Chondrocyte (in vitro differentiated cells): ENCODE measurements at places on chromosomes 3 and 15.

DNA sequence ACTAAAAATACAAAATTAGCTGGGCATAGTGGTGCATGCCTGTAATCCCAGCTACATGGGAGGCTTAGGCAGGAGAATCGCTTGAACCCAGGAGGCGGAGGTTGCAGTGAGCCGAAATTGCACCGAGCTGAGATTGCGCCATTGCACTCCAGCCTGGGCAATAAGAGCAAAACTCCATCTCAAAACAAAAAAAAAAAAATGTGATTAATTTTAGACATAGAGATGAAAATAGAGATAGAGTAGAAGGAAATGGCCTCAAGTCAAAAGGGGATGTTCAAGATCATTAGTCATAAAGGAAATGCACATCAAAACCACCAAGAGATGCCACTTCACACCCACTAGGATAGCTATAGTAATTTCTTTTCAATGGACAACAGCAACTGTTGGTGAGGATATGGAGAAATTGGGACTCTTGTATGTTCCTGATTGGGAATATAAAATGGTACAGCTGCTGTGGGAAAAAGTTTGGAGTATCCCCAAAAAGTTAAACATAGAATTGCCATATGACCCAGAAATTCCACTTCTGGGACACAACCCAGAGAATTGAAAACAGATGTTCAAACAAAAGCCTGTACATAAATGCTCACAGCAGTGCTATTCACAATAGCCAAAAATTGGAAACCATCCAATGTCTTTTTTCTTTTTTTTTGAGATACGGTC is 55.4 kb downstream of the ABHD2 start:
- DNase-seq, result no peak

DNA sequence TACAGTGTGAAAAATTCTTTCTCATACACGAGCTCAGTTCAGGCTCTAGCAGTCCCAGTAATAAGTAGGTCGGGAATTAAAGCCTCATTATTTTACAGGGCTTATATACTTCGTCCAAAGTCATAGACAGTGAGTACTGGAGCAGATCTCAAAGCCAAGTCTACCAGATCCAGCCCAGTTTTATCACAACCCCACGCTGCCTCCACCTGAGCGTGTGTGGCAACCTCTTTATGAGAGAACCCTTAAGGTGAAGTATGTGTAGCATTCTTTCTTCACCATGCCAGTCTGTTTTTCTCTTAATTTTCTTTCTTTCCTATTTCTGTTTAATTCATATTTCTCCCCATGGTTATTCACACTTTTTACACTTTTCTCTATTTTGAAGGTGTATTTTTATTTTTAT is 574.6 kb upstream of the ARPP21 start:
- no peak for DNase-seq

DNA sequence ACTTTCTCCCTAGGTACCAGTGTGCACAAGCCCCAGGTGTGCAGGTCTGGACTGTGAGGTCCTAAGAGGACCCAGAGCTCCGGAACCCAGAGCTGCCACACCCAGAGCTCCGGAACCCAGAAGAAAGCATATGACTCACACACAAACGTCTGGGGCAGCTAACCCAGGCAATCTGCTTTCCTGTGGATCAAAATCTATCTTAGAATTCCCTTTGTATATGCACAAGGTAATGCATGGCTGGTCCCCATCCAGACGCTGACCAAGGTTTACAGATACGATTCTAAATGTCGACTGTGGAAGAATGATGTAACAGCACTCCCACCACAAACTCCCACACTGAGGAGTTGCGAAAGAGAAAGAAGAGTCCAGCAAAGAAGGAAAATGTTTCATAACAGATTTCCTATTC is 15.7 kb downstream of the KCNMB2 start:
- no peak for DNase-seq

DNA sequence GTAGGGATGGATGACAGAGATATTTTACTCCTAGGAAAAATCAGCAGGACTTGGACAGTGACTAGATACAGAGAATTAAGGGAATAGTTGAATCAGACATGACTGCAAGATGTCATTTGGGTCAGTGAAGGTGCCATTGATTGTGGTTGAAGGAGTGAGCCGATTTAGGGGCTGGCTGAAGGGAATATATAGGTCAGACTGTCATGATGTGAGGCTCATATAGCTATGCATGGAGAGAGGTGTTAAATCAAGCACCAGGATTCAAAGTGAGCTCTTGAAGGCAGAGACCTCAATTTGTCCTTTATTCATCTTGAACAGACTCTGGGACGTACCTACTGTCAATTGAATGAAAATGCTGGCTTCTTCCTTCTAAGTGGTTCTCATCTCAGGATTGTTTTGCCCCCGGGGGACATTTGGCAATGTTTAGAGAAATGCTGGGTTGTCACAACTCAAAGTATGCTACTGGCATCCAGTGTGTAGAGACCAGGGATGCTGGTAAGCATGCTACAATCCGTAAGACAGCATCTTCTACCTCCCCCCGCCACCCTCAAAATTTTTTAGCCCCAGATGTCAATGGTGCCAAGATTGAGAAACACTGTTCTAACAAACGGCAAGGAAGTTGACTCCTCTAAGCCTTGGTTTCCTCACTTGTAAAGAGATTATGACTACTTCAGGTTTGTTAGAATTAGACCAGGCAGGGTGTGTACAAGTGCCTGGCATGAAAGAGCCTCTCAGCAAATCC is 7.8 kb downstream of the ATP2C1 start:
- no peak for DNase-seq

- DNase-seq, result no peak
Measured at GRCh38 chr3:47416041-47416440, 35.2 kb downstream of the PTPN23 start.

DNA sequence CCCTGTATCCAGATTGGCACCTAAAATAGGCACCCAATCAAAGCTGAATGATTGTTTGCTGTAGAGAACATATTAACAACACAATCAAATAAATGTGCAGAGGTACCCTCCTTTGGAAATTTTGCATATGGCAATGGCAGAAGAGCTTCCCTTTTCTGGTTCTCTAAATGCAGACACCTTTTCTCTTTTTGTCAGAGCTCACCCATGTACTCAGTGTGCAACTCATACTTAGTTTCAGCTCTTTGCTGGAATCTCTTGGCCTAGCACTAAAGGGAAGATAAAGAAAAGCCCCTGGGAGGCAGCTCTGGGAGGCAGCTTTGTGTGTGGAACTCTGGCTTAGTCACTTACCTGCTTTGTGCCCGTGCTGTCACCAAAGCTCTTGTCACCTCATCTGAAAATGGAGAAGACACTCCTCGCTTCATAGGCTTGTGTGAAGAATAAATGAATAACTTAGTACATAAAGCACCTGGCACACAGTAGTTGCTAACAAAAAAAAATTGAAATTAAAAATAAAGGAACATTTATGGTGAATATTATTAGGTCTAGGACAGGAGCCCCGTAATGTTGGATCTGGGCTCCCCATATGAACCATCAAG is 28.8 kb downstream of the ST6GAL1 start:
- no peak for DNase-seq

- no peak for DNase-seq
Measured at GRCh38 chr15:83943849-83944404, 290.0 kb downstream of the ADAMTSL3 start.

- no peak for DNase-seq
Measured at GRCh38 chr15:88644741-88645140, 5.9 kb downstream of the ISG20 start.

DNA sequence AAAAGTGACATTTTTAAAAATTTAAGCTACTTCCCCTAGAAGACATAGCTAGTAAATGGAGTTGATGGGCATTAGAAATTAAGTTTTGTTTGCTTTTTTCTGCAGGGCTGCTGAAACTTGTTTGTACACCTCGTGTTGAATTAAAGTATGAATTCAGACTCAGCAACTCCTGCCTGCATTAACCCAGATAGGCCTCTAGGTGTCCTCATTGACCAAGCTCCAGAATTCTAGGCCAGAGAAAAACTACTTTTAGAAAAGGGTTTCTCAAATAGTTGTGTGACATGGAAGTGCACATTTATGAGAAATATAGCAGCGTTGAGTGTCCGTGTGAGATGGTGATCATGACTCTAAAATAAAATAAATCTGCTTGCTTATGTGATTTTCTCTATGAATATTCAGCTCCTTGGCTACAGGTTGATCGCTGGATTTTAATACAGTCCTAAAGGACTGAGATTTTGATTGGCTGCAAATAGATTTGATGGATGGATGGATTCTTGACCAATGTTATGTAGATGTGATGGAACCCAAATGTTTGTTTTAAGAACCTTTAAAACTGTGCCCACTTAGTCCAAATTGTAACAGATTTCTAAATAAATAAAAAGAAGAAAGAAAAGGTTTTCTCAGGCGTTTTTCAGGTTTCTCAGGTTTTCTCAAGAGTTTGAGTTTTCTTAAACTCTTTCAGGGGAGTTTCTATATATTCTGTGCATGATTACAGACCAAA is 39.4 kb upstream of the LMOD3 start:
- no peak for DNase-seq

GRCh38 chr15:73889053-73889761 is 15.8 kb downstream of the TBC1D21 start:
- DNase-seq, result no peak

GRCh38 chr3:64133987-64134386 is 91.3 kb downstream of the PRICKLE2 start:
- no peak for DNase-seq

DNA sequence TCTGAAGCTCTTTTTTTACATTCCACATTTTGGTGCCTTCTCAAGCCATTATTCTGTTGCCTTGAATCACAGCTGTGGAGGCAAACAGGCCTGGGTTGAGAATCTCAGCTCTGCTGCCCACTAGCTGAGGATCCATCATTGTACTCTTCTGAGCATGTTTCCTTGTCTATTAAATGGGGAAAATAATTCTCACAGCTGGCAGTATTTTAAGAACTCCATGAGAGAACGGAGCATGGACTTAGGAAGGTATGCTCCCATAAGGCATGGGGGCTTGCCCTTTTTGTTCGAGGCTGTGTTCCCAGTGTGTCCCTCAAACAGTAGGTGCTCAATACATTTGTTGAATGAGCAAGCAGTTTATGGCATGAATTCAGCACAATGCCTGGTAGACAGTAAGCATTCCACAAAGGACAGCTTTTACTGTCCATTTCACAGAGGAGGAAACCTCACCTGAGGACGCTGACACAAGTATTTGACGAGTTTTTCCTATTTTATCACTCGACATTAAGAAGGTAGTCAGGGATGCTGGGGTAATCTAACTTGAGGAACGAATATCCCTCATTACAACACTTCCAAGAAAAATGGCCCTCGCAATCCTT is 2.1 kb upstream of the PTPRG start:
- DNase-seq, result no peak

DNA sequence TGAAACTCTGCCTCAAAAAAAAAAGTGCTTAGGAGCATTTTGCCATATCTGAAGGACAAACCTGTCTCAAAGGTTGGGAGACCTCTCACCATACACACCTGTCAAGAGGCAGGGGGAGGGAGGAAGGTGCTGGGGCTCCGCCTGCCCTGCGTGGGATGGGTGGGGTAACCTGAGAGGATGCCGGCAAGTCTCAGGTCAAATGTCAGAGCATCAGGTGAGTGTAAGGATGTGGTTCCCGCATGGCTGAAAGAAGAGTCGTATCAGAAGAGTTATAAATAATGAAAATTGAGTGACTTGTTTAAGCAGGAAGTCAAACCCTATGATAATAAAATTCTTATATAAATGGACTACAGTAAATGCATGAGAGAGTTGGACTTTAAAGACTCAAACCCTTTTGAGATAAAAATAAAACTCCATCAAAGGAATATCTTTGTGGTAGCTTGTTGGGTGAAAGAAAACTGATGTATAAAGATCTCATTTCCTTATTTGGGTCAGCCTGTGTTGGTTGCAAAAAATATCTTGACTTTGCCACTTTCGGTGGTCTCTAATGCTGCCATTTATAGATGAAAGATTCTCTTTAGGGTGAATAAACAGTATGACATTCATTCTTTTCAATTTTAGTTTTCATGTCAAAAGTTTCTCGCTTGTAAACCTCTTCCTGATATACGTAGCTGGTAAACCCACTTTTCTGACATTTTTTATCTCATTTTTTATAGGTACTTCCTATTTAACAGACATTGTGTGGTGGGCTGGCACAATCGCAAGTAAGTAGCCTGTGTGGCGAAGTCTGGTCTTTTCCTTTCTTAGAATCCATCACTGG is 23.8 kb downstream of the NIPA1 start:
- DNase-seq, result no peak

- DNase-seq, result no peak
Measured at GRCh38 chr3:25831578-25831977, 41.7 kb downstream of the OXSM start.

DNA sequence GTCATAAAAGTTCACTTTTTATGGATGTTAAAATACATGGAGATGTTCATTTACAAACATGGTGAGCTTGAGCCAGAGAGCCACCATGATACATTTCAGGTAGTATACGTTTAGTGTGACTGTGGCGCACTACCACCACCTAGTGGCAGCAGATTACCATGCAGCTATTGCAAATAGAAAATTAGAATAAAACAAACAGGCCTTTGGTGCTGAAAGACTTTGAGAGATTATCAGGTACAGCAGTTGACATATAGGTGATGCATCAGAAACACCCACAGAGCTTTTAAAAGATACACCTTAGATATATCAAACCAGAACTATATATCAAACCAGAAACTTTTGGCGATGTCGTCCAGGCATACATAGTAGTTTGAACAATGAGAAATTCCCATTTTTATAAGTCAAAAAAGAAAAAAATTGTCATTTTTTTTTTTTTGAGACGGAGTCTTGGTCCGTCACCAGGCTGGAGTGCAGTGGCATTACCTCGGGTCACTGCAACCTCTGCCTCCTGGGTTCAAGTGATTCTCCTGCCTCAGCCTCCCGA is 42.0 kb upstream of the ICE2 start:
- no peak for DNase-seq

DNA sequence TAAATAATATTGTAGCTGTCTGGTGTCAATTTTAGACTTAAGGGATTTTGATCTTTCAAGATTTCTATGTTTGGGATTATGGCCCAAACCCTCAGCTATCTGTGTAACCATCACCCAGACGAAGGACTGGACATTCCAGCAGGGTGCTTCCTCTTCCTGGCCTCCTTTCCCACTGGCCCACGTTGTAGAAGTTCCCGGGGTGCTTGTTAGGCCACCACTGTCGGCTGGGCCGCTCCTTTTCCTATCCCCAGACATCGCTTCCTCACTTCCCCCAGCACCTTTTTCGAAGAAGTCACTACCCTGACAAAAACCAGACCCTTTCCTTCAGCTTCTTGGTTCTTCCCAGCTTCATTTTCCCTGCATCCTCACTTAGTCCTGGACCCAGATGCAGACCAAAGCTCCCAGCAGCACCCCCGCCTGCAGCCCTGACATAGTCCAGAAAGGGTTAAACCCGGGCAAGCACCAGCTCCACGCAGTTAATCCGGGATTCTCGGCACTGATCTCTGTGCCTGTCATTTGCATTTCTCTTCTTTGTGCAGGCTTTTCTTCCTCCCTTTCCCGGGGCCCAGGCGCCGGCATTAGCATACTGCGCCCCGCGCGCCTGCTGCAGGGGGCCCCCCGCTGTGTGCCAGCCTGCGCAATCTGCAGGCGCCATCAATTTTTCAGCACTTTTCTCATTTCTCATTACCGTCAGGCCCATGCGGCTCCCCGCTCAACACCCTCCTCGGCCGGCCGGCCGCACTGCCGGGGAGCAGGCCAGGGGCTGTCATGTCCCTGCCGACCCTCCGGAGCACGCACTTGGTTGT is 90.6 kb downstream of the ZNF621 start:
- DNase-seq, result no peak

GRCh38 chr3:23166845-23167244 is 36.3 kb upstream of the UBE2E2 start:
- DNase-seq, result no peak
